CD4-positive, alpha-beta T cell (primary cell): ENCODE measurements at places on chromosomes 6 and 20. TPM values are rescaled to one million over a fixed set of nuclear protein-coding genes. Genes with fewer than 3 reads are reported as not detected.

The RAB44 gene
- 0.22 TPM for total RNA-seq

GRCh38 chr6:150230832-150231524 is 88.1 kb downstream of the PPP1R14C start:
- no peak for DNase-seq

The HLA-DOA gene
- total RNA-seq: 5.9 TPM

The RIMS4 gene
- not detected for total RNA-seq

DNA sequence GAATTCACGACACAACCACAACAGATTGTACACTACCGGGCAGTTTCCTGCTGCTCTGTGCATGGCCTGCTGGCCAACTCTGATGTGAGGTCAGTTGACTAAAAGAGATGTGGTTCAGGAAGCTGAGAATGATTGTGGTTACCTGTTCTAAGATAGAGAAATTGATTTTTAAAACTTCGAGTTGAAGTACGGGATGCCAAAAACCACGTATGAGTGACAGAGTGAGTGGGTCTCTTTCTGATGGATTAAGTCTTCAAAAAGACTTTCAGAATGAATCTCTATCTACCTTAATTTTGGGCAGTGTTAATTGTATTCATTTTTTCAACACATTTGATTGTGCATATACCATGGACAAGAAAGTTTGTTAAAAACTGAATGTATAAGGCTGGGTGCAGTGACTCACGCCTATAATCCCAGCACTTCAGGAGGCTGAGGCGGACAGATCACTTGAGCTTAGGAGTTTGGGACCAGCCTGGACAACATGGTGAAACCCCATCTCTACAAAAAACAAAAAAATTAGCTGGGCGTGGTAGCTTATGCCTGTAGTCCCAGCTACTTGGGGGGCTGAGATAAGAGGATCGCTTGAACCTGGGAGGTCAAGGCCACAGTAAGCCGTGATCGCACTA is 121.2 kb downstream of the SGK1 start:
- DNase-seq: no peak

DNA sequence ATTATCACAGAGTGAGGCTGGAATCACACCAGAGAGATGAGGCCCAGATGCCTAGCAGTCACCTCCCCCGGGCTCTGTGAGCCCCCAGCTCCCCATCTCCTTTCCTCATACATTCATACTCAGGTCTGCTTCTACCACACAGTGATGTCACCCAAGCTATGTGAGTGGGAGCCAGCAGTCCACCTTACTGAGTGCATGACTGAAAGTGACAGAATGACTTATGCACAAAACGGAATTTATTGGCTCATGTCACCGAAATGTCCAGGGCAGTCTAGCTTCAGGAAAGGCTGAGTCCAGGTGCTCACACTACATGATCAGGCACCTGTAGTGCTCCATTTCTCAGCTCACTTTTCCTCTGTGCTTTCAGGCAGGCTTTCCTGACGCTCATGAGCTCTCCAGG is 36.7 kb upstream of the CCN6 start:
- no peak for DNase-seq

The PSORS1C2 gene
- total RNA-seq: not detected

The EFCAB8 gene
- 0.81 TPM for total RNA-seq

DNA sequence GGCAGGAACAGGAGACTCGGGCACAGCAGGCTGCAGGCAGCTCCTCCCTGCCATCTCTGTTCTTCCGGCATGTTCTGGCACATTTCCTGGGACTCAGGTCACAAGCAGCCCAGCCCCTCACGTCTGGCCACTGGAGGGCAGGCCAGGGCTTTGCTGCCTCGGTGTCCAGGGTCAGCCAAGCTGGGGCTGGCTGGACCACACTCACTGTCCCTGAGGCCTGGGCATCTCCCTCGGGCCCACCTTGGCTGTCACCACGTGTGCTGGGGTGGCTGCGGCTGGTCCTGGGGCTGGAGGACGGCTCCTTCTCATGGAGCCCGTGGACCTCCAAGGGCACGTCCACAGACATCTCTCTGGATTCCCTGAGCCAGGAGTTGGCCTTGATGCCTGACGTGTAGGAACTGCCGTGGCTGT is 18.5 kb downstream of the FRMD1 start:
- DNase-seq: no peak

The CAGE1 gene
- total RNA-seq: 0.39 TPM

GRCh38 chr6:20310185-20310584 is 91.5 kb upstream of the E2F3 start:
- DNase-seq: no peak

GRCh38 chr6:26065952-26066380 is 21.3 kb upstream of the HFE start:
- DNase-seq: peak; percentile 14

The LRRN4 gene
- 0.08 TPM for total RNA-seq

DNA sequence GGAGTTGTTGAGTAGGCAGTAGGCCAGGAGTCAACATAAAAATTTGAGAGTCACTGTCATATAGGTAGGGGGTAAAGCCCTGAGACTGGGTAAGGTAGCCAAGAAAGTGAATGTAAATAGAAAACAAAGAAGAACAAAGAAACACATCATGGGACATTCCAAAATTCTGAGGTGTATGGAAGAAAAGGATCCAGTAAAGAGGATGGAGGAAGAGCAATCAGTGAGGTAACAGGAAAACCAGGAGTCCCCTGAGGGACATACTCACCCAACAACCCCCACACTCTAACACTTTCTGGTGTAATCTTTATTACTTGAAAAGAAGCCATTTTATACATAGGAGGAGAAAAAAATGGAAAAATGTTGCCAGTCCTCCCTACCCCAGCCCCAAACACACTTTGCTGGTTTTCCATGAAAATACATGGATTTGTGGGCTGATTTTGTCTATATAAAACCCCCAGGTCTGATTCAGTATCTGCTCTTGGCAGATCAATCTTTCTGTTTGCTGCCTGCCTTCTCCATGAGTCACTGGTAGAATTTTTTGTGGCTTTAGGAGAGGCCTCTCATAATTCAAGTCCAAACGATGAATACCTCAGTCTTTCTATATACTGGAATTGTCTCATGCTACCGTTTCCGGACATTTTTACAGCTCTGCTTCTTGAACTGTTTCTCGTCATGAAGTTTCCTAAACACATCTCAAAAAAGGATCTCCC is 271.4 kb upstream of the MAN1A1 start:
- DNase-seq: no peak

- DNase-seq: no peak
These were observed 275.3 kb downstream of the ALDH8A1 start for GRCh38 chr6:134674562-134674961.

The HRH3 gene
- not detected for total RNA-seq

GRCh38 chr20:9329355-9330101 is 184.9 kb upstream of the LAMP5 start:
- no peak for DNase-seq

DNA sequence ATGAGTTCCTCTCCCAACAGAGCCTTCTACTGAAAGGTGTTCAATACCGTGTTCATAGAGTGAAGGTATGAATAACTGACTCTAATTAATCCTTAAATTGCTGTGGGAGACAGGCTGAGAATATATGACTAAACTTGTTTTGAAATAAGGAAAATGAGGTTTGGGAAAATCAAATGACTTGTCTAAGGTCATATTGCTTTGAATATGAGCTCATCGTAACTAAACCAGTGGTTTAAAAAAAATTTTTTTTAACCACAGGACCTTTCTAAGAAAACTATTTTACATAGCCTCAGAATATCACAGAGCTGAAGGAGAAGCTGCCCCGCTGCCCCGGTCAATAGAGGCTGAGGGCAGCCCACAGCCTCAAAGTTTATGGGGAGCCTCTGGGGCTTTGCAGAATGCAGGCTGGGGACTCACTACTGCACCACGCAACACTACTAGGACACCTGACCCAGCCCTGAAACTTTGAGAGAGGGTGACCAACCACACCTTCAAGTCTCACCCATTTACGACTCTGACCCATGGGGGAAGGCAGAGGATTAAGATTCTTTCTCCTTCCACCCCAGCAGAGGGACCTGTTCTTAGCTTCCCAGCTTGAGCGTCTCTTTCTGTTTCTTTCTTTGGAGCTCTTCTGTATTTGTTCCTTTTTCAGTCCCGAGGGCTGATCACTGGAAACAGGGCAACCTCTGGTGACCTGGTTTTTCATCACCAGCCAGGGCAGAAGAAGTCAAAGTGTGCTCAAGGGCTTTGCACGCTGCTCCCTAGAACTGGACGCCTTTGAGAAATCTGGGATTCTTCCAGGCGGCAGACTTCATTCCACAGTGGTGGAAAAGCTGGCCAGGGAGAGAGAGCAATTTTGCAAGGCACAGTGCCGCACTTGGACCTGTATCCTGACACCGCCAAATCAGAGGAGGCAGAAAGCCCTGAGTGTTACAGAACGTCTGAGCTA is 220.2 kb downstream of the ATXN1 start:
- no peak for DNase-seq

DNA sequence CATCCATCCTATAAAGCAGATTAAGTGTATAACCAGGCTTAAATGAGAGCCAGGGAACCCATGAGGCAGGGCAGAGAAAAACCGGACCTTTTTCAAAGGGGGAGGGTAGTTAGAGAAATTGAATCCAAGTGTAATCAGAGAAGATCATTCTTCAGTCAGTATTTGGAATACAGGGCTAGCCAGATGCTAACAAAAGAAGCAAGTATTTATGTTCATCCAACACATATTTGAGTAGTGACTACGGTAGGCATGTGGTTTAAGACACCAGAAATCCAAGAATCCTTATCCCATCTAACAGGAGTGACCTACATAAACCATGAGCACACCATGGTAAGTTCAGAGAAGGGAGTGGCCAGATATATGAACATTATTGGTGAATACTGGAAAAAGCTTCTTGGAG is 46.8 kb upstream of the FAM83C start:
- no peak for DNase-seq

- no peak for DNase-seq
These were observed 74.8 kb downstream of the IMPG1 start for GRCh38 chr6:75997696-75998095.

The AIF1 gene
- total RNA-seq: 31.8 TPM

The FAM209A gene
- total RNA-seq: 7.1 TPM

DNA sequence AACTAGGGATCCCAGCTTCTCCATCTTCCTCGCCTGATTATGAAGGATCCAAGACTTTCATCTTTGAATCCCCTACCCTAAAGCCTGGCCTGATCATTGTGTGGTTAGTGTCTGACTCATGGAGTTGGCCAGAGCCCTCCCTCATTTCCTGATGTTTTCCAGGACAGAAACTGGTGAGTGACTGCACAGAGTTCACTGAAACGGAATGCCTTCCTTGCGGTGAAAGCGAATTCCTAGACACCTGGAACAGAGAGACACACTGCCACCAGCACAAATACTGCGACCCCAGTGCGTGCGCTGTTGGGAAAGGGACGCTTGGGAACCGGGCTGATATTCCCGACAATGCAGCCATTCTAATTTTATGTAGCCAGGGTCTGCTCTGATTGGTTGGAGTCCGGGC is 4.0 kb downstream of the CD40 start:
- no peak for DNase-seq

GRCh38 chr6:168584671-168585070 is 143.7 kb downstream of the SMOC2 start:
- DNase-seq: no peak

The DOK5 gene
- not detected for total RNA-seq

The CUTA gene
- 185 TPM for total RNA-seq

DNA sequence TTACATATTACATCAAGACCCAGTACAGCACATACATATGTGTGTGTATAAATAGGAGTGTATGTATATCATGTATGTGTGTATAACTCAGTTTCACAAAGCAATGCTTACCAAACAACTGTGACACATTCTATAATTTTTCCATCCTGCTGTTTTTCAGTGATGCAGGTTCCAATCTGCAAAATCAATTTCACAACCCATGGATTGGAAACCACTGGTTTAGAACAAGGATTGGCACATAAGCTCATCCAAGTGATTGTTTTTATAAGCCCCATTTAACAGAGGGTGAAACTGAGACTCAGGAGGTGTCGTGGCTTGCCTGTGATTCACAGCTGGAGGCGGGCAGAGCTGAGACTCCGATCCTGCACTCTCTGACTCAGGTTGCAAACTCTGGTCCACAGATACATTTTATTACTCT is 158.2 kb downstream of the ZMYND8 start:
- no peak for DNase-seq

The RPP21 gene
- total RNA-seq: 42.8 TPM

- peak; percentile 32 for DNase-seq
These were observed 67.2 kb upstream of the RNF24 start for GRCh38 chr20:4082406-4083097.

GRCh38 chr6:20203561-20204511 is 8.4 kb downstream of the MBOAT1 start:
- no peak for DNase-seq

DNA sequence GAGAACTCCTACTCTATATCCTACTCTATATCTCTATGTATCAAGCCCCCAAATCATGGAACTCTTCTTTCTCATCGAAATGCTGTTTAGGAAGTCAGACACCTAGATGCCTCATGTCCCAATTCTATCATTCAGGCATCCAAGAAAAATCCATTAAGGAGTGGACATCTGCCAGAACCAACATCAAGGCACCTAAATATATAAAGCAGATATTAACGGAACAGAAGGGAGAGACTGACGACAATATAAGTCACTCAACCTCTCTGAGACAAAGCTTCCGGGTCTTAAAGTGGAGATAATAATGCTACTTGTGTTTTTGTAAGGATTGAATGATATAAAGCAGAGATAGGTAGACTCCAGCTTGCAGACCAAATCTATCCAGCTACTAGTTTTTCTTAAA is 241.5 kb downstream of the NFATC2 start:
- DNase-seq: no peak

DNA sequence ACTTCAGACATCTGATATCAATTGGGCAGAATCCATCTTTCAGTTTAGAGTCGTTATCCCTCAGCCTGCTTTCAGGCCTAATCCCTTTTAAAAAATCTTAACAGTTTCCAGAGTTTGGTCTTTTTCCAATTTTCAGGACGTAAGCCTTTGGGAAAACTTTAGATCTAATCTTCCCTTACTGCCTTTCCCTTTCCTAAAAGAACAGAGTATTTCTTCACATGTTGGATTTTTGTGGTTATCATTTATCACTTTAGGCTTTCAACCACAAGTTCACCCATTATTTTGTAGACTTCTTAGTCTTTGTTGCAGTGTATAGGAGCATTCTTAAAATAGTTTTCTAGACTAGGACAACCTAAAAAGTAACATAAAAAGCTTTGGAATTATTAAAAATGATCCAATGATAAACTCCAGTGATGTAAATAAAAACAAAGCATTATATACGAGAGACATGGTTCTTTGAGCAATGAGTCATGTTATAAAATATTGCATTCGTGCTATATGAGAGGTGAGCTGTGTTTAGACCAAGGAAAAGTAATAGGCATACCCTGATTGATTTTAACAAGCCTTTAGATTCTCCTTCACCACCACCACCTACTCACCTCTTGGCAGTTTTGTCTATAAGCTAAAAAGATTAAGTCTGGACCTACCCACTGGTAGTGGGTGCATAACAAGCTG is 90.4 kb upstream of the MCHR2 start:
- no peak for DNase-seq

DNA sequence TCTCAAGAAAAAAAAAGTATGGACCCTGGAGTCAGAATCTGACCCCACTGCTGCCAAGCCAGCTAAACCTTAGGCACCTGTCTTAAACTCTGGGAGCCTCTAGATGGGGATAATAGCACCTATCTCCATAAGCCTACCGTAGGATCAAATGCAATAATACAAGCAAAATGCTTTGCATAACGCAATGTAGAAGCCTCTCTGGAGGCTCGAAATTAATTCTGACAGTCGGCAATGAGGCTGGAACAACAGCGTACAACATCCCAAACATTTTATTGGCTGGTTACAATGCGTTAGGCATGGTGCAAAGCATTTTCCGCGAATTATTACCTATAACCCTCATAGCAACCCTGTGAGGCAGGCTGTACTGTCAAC is 521 bp downstream of the CDK5RAP1 start:
- DNase-seq: no peak

The HLA-DMA gene
- 16.5 TPM for total RNA-seq

The ADTRP gene
- total RNA-seq: 15.2 TPM
